EL (cell line): ENCODE measurements at places on chromosomes 5 and 9.

- no peak for DNase-seq
Observed at GRCh38 chr9:85016384-85017006, 347.0 kb downstream of the NTRK2 start.

GRCh38 chr9:84839541-84839940, 170.0 kb downstream of the NTRK2 start:
- DNase-seq = peak; percentile 48

DNA sequence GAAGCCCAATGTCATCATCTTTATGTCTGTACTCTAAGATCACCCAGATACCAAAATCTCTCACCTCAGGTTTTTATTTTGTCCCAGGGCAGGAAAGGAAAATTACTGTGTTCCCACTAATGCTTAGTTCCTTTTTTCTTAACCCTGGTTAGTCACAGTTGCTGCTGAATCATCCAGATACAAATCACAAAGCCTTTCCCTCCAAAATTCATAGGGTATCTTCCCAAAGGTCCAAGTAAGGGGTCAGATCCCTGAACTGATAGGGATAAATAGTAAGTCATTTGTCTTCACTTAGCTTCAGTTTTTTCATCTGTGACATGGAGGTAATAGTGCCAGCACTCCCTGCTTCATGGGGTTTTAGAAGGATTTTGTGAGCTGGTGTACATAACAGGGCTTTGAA, 2.2 kb downstream of the PLCXD3 start:
- DNase-seq = peak; percentile 15

DNA sequence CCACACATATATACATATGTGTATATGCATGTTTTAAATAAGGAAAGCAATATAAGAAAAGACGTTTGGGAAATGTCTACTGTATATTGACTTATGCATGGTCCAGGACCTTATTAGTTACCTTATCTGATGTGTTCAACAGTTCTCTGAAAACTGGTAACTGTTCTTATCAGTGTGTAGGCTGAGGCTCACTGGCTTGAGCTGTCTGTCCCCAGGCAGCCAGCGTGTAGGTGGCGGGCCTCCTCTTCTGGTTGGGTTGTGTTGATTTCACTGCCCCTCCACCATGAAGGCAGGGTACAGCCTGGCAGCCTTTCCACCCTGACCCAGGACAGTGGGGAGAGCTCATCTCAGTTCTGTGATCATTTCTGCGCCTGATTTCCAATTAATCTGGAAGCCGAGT, 38.7 kb upstream of the SEMA4D start:
- no peak for DNase-seq

GRCh38 chr5:147340941-147341340, 106.1 kb downstream of the STK32A start:
- no peak for DNase-seq

GRCh38 chr5:18152671-18153070, 518.4 kb downstream of the TAF11L14 start:
- no peak for DNase-seq

DNA sequence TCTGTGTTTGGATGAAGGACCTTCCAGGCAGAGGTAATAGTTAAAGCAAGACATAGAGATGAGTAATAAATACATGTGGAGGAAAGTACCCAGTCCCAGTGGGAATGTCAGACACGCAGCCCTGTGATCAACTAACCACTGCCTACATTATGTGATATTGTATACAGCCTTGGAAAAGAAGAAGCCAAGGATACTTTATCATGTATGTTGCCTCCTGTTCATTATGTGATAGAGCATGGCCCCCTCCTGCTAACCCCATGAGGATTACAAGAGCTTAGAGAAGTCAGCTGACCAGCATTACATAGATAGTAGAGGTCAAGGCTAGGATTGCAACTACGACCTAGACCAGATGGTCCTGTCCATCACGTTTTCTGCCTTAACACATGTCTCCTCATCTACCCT, 497.0 kb upstream of the TNC start:
- DNase-seq = peak; percentile 33

DNA sequence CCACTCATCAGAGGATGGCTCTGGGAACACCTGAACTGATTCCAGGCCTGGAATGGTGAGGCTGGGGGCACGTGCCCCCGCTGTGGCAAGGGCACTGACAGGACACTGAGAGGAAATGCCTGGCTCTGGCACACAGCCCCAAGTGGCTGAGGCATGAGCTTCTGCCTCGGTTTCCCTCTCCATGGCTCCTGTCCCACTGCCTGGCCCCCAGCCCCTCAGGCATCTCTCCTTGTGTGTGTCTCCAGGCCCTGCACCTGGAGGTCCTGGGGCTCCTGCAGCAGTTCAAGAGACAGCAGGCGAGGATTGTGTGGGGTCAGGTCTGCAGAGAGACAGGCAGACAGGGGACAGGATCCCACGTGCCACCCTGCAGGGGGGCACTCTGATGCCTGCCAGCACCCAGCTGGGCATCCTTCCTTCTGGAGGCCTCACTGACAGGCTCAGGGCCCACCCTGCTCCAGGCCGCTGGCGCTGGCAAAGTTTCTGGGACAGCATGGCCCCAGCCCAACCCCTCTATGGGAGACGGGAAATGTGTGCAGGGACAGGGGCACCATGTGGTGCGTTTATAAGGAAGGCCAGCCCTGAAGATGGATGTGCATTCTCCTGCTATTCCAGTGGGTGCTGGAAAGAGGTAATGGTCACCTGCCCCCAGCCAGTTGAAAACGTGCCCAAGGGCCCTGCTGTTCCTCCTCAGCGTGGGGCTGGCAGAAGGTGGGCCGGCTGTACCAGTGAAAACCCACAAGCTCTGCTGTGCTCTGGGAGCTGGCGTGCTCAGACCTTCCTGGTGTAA, 66.0 kb downstream of the RASGEF1C start:
- no peak for DNase-seq

GRCh38 chr5:124658867-124659557, 87.4 kb downstream of the ZNF608 start:
- no peak for DNase-seq

- no peak for DNase-seq
Observed at GRCh38 chr5:1975406-1975715, 92.6 kb upstream of the IRX4 start.

- DNase-seq = peak; percentile 56
Observed at GRCh38 chr5:174311531-174312269, 266.2 kb downstream of the NSG2 start.

GRCh38 chr5:67880511-67880805, 335.1 kb upstream of the PIK3R1 start:
- no peak for DNase-seq

GRCh38 chr9:21027295-21027694, 4.1 kb downstream of the HACD4 start:
- peak; percentile 61 for DNase-seq

DNA sequence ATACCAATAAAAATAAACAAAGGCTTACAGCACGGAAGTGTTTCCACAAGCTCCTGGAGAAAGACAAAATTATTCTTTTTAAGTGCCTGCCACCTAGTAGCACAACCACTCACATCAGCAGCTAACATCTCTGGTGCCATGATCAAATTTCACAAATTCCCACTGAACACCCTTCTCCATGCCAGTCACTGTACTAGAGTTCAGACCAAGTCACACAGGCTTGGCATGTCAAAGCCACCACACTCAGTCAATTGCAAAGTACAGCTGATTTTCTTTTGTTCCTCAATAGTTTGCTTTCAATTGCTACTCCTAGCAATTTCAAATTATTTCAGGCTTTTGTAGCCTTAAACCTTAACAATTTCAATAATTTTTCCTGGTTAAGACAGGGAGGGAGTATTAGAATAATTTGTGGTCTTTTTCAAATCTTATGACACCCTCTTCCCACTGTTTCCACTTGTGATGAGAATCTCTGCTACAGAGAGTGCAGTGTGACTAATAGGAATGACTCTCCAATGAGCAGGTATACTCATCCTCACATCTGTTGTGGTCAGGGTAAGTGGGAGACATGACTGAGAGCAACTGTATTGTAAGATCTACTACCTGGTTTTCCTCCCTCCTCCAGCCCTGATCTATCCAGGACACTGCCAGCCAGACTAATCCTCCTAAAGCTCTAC, 46.2 kb downstream of the RNF145 start:
- peak; percentile 88 for DNase-seq

GRCh38 chr5:72157625-72157962, 50.3 kb downstream of the MAP1B start:
- no peak for DNase-seq

GRCh38 chr9:87180361-87180760, 233.1 kb upstream of the GAS1 start:
- DNase-seq = no peak
